ENCODE measurements at places on chromosomes 13 and 19.

- DNase-seq, result no peak
Observed at GRCh38 chr19:32289566-32290210, 55.7 kb upstream of the ZNF507 start.

- no peak for DNase-seq
Observed at GRCh38 chr19:45340899-45341453, 426 bp downstream of the KLC3 start.

DNA sequence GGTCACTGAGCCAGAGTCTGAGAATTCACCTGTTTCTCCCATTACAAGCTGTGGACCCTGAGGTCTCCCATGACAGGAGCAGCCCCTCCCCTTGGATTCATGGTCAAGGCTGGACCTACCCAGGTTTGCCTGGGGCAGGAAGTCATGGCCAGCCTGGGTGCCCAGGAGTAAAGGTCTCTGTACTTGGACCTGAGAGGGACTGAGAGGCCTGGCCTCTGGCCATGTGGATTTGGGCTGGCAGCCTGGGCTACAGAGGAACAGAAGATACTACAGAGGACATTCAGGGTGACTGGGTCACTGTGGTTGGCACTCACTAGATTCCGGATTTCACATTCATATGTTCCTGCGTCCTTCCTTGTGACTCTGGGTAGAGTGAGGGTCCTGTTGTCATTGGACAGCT lies 31.5 kb upstream of the CEACAM8 start:
- no peak for DNase-seq

- DNase-seq, result no peak
Observed at GRCh38 chr13:43391036-43391435, 367.6 kb downstream of the DNAJC15 start.

GRCh38 chr19:5038631-5039271 lies 69.8 kb downstream of the KDM4B start:
- no peak for DNase-seq

DNA sequence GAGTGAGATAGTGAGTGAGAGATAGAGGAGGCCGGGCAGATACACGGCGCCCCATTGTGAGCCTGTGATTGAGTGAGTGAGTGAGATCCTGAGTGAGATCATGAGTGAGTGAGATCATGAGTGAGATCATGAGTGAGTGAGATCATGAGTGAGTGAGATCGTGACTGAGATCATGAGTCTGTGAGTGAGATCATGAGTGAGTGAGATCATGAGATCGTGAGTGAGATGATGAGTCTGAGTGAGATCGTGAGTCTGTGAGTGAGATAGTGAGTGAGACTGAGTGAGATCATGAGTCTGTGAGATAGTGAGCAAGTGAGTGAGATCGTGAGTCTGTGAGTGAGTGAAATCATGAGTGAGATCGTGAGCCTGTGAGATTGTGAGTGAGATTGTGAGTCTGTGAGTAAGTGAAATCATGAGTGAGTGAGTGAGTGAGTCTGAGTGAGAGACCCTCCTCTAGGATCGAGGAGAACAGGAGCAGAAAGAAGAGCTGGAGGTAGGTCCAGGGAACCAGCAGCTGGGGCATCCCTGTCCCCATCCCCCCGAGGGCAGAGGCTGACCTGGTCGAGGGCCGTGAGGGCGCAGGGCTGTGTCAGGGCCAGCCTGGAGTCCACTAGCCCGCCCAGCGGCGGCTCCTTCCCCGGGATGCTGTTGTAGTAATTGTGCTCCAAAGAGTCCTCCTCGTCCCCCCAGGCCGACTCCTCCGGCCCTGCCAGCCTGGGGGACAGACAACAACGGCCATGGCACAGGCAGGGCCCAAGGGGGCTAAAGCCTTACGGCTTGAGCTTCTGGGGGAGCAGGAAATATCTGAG lies 25.4 kb upstream of the C2CD4C start:
- DNase-seq, result no peak

DNA sequence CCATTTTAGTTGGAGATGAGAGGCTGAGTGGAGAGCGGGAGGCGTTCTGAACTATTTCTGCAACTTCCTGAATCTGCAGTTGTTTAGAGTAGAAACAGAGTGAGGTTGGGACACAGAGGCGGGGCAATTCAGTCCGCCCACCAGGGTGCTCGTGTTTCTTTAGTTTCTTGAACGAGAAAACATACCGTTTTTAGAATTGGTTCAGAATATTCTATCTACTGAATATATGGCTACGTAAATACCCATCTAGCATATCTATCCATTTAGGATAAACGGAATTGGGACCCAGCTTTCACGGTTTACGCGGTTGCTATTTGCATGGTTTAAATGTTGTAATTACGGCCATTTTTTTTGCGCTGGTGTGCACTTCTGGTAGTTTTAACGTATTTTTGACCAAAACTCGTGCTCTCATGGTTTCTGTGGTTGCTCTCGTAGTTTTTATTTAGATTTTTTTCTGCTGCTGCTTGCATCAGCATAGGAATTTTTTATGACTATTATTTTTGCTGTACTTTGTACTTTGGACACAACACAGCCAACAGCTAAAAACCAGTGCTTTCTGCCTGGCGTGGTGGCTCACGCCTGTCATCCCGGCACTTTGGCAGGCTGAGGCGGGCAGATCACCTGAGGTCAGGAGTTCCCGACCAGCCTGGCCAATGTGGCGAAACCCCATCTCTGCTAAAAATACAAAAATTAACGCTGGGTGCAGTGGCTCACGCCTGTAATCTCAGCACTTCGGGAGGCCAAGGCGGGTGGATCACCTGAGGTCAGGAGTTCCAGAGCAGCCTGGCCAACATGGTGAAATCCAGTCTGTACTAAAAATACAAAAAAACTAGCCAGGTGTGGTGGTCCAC lies 32.7 kb downstream of the TIMM13 start:
- DNase-seq, result no peak

DNA sequence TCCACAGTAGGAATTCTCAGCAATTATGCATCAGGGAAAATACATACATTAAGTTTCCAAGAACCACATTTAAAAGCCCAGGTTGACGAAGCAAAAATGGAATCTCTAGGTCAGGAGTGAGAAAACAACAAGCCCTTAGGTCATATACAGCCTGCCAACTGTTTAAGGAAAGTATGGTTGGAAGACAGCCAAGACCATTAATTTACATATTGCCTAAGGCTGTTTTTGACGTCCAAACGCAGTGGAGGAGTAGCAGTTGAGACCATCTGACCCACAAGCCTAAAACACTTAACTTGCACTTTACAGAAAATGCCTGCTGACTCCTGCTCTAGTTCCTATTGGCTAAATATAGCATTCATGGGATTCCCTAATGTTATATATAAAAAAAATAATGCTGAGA lies 299.0 kb downstream of the ITGBL1 start:
- DNase-seq, result no peak

DNA sequence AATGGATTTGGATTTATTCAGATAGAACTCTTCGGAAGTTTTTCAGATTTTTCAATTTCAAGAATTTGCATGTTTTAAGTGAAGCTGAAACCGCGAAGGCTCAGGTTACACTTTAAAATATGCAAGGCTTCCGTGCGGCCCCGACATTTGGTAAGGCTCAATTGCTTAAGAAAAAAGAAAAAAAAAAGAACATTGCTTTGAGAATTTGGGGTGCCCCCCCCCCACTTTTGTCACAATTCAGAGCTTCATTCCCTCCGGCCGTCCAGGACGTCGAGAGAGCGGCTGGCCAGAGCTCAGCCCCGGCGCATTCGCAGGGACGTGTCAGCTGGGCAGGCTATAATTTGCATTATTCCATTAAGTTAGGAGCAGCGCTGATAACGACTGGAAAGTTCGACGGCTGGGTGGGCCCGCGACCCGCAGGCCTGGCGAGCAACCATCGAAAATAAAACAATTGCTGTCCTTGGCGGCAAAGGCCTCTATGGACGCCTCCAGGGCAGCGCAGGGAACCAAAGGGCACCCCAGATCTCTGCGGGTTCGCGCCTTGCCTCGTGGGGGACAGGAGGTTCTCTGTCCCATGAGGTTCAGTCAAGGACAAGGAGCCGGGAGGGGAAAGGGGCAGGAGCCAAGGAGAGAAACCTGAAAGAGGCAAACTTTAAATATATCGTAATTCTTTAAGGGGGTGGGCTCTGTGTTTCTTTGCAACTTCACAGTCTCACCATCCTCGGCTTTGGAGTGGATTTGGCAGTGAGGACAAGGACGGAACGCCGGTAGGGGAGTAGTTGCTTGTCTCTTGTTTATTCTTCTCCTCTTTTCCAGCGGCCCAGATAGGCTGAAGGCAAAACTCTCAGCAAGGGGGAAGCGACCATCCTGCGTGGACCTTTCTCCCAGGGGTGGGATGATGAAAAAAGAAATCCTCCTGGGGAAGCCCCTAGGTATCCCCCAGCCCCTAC lies 7.0 kb downstream of the SOX21 start:
- no peak for DNase-seq

DNA sequence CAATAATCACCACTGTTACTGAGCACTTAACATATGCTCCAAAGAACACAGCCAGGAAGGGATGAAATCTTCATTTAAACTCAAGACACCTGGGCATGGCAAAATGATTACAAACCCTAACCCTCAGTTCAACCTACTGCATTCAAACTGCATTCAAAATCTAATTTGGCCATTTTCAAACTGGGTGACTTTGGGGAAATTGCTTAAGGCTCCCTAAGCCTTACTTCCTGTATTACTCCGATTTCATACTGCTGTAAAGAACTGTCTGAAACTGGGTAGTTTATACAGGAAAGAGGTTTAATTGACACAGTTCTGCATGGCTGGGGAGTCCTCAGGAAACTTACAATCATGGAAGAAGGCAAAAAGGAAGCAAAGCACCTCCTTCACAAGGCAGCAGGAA lies 50.4 kb downstream of the CBY2 start:
- no peak for DNase-seq

GRCh38 chr19:19285686-19286085 lies 12.6 kb upstream of the TM6SF2 start:
- no peak for DNase-seq

Data from stimulated activated CD4-positive, alpha-beta T cell treated with anti-CD3 and anti-CD28 coated beads, Interleukin-12 subunit alpha, Interleukin-12 subunit beta, amount 100 ng/mL, for 4 hours (primary cell).